Sciatic nerve (tissue), 2 donors: ENCODE measurements at places on chromosomes 11 and 22.

DNA sequence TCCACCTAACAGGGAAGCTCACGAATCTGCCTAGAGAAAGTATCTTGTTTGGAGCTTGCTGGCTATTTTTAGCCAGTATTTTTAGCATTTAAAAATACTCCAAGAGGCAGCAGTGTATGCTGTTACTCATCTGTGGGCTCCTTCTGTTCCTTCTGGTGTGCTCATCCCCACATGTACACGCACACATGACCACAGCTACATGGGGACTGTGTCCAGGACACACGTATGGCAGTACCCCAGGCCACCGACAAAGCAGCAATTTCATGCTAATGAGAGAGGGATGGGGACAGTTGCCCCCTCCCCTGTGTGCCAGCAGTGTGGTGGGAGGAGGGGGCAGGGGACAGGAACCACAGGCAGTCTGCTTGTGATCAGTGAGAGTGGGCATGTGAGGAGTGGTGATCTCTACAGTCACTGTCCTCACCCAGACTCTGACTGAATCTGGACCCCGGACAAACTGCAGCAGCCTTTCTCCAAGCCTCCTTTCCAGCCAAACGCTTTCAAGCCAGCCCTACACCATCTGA is 16.4 kb downstream of the USP2 start:
- no peak for DNase-seq

DNA sequence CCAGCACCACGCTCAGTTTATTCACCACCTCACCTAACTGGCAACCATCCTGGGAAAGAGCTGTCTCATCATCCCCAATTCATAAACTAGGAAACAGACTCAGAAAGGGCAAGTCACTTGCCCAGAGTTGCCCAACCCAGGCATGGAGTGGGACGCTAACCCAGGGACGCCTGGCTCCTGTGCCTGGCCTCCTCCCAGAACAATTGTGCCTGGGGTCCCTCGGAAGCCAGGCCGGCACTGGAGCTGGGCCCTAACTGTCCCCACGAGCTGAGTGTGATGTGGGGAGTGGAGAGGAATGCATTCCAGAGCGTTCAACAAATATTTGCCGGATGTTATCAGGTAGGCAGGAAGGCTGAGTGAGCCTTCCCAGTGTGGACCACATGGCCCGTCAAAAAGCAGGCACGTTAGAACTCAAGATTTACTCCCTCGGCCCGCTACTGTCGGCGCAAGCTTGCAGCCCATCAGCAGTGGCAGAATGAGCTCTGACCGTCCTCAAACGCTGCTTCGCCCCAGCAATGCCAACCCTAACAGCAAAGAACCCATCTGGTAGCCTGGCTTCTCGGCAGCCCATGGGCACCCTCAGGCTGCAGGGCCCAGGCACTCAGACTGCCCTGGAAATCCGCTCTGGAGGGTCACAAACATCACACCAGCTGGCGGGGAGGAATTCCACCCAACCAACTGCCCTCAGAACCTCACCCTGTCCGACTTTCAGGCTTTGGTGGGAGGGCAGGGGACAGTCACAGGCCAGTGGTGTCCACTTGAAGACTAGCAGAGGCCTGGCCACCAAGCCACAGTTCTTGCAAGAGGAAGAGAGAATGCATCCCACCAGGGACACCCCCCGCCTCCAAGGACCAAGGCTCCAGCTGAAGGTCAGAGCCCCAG is 35.6 kb downstream of the MYH9 start:
- no peak for DNase-seq

GRCh38 chr11:104549019-104549418 is 349.2 kb downstream of the CASP12 start:
- no peak for DNase-seq

DNA sequence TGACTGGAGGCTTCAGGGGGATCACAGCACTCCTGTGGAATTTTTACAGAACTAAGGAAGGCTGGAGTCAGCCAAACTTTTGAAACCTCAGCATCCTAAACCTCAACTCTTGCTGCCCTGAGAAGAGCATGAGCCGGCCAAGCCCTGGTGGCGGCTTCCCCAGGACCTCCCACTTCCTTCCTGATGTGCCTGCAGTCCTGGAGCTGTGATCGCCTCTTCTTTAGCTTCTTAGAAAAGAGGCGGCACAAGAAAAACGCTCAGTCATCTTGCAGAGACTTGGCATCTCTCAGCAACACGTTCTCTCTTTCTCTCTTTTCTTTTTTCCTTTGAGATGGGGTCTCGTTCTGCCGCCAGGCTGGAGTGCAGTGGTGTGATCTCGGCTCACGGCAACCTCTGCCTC is 40.4 kb upstream of the AMPD3 start:
- no peak for DNase-seq

DNA sequence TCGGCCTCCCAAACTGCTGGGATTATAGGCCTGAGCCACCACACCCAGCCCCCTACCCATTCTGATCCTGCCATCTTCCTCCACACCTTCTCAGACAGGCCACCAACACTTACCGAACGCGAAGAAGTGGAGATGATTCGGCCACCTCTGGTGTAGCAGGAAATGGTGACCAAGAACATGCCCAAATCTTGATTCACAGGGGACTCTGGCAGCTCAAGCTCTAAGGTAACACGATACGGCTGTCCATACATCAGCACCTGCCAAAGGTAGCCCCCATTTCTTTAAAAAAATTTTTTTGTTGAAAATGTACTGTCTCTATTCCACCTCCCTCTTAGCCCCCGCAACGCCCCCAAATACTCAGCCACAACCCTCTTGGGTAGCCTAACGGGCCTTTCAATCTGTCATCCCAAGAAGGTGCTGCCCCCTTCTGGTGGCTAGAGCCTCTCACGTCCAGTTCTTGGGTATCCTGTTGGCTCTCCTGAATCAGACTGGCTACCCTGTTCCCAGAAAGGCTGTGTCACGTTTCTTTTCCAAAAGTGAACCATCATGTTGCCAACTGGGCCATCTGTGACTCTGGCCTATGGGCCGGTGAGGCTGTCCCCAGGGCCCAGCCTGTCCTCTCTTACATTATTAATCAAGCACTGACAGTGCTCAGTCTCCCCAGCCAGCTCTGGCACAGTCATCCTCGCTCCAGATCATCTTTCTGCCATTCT is 5.3 kb upstream of the LRRN4CL start:
- DNase-seq = peak; percentile 88

DNA sequence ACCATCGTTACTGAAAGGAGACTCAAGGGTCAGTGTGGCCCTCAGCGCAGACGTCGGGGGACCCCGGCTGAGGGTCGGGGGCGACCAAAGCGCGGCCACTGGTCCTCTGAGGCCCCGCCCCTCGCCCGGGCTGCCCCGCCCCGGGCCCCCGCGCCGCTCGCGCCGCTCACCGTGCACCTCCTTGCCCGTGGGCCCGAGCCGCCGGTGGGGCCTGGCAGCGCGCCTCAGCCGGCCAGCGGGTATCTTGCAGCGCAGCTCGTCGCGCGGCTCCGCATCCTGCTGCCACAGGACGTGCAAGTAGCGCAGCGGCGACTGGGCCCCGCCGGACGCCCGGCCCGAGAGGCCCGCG is 419 bp downstream of the ANKRD54 start:
- DNase-seq = no peak

GRCh38 chr11:70637186-70637800 is 239.0 kb downstream of the CTTN start:
- DNase-seq = no peak

DNA sequence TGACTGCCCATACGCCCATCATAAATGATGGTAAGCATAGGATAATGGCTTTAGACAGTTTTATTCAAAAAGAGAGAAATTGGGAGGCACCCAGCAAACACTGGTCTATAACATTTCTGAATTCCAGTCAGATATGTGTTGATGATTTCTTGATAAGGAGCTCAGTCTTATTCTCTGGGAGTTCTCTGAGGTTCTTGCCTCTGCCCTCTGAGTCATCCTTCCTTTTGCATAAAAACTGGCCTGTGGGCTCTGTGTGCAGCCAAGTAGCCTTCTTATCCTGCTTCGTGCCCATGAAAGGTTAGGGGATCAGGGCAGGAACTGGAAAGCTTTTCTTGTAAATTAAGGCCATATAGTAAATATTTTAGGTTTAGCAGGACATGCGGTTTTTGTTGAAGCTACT is 48.9 kb downstream of the FAR1 start:
- no peak for DNase-seq

- no peak for DNase-seq
Observed at GRCh38 chr11:64784813-64785581, 6.7 kb upstream of the SF1 start.

DNA sequence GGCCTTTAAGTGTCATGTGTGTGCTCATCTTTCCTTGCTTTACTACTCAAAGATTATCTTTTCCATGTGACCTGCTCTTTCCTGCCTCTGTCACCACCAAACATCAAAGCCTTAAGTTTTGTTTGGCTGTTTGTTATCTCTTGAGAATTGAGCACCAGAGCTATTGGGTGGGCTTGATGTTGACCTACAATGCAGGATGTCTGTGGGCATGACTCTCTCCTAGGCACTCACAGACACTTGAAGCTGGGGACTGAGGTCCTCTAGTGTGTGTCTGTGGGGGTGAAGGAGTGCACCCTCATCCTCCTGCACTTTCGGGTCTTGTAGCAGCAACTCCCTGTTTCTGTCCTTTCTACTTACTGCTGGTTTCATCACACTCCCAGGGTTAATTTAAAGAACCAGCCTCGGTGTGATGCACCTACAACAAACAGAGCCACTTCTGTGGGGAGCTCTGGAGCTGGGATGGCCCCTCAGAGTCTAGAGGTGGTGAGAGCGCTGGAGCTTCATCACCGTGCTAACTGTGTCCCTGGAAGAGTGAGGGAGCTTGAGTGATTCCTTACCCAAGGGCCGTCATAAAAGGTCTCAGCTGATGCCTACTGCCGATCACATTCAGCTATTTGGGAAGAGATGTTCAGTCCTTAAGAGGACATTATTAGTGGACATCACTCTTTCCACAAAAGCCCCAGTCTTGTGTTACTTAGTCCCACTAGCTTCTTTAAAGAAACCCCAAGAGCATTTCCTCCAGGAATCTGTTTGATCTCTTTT is 56.3 kb downstream of the LRRC74B start:
- no peak for DNase-seq

DNA sequence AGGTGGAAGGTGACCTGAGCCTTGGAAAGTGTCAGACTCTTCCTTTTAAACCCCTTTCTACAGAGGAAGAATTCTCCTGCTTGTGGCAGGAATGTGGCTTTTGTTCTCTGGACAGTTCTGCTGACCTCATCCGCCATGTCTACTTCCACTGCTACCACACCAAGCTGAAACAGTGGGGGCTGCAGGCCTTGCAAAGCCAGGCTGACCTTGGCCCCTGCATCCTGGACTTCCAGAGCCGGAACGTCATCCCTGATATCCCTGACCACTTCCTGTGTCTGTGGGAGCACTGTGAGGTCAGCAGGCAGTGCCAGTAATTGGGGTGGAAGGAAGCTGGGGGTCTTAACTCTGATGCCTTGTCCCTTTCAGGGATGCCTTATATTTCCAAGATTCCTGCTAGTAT is 9.3 kb downstream of the HINFP start:
- DNase-seq = no peak

GRCh38 chr11:109788948-109789490 is 304.2 kb upstream of the ZC3H12C start:
- no peak for DNase-seq

DNA sequence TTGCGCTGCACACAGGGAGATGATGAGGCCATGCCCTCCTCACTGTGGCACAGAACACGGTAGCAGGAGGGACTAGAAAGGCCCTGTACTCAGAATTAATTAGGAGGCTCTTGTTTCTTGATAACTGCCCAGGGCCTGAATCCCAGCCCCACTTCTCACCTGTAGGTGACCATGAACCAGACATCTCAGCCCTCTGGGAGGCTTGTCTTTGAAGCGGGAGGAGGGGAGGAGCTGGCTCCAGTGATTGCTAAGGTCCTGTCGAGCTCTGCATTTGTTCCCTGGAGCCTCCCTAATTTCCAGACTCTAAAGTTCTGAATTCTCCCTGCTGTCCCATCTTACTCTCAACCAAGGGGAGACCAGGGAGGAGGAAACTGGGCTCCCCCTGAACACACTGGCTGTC is 19.8 kb upstream of the OAF start:
- DNase-seq = no peak

DNA sequence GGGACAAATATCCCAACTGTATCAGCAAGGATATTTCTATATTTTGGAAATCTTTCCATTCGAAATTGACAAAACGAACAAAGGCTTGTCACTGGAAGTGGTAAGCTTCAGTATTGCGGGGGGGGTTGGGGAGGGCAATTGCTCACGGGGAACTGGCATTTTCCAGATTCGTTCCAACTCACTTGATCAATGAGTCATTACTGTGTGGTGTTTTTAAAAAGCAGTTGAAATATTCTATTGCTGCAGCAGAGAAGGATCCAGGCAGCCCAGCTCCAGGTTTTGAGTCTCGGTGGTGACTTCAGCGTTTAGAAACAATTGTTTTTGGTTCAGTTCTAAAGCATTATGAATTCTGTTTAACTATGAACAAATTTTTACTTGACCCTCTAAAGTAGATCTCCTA is 33.8 kb upstream of the FBLN1 start:
- DNase-seq = peak; percentile 19

- DNase-seq = no peak
Observed at GRCh38 chr11:42951266-42951665, 360.5 kb upstream of the API5 start.

- DNase-seq = no peak
Observed at GRCh38 chr11:104106136-104106754, 57.7 kb downstream of the PDGFD start.

DNA sequence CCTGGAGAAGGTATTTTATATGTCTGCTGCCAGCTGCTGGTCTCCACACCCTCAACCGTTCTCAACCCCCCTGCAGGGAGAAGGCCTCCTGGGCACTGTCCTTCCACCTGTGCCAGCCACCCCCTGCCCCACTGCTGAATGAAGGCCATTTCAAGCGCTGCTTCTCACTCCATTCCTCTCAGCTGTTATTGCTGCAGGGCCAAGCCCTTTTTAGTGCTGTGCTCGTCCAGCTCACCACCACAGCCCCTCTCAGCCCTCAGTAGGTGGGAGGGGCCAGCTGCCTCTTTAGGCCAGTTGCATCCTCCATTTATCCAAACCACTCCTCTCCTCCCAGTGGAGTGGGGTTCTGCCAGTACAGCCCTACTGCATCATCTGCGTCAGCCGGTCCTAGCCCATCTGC is 1.8 kb upstream of the WBP2NL start:
- DNase-seq = no peak

DNA sequence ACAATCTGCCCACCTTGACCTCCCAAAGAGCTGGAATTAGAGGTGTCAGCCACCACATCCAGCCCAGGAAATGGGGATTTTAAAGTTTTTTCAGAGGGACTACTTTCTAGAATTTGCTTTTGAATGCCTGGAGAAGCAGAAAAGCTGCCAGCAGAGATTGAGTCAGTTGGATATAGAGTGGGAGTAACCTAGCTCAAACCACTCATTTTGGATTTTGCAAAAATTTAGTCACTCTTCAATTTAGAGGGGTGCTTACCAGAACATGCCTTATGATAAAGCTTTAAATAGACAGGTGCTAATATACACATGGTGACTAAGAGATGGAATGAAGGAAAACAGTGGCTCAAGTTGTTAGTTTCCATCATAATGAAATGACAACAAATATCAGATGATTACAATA is 26.5 kb upstream of the PSMA1 start:
- no peak for DNase-seq
